Activated CD4-positive, alpha-beta T cell treated with anti-CD3 and anti-CD28 coated beads, Interleukin-2, amount 10 ng/mL, durations not matched to agents 24 days and 14 days (primary cell): ENCODE measurements at places on chromosomes 5 and 9. TPM values are rescaled to one million over a fixed set of nuclear protein-coding genes. Genes with fewer than 3 reads are reported as not detected.

GRCh38 chr5:89981878-89982773 is 427.4 kb downstream of the CETN3 start:
- H3K27ac ChIP-seq = no peak overlapping the region
- no peaks in the 10 kb centered on the region for H3K36me3 ChIP-seq
- no peak for DNase-seq
- no peaks in the 10 kb centered on the region for H3K4me1 ChIP-seq
- no peak overlapping the region for H3K4me3 ChIP-seq
- H3K27me3 ChIP-seq = no peaks in the 10 kb centered on the region

DNA sequence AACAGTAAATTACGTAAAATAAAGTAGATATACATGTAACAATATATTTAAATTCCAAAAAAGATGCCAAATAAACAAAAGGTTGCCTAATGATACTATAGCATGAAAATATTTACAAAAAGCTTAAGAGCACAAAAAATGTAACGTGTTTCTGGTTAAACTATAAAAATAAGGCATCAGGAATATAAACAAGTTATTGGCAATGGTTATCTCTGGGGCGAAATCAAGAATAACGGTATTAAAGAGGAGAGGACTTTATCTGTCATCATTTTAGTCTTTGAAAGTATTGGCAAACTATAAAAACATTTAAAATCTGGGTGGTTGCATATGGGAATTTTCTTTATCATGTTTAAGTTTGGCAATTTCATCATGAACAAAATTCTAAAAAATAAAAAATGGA is 1599.2 kb downstream of the MAT2B start:
- no peaks in the 10 kb centered on the region for H3K36me3 ChIP-seq
- no peaks in the 10 kb centered on the region for H3K4me1 ChIP-seq
- no peaks in the 10 kb centered on the region for H3K27me3 ChIP-seq
- H3K4me3 ChIP-seq = no peak overlapping the region
- no peak for DNase-seq

The FAM153A gene
- 12.8 and 13.1 TPM in 2 replicates for total RNA-seq

GRCh38 chr9:115109486-115109885 is 8.5 kb downstream of the TNC start:
- no peaks in the 10 kb centered on the region for H3K36me3 ChIP-seq
- no peak for DNase-seq
- H3K4me1 ChIP-seq = peaks cover 8% of the 10 kb centered on the region

DNA sequence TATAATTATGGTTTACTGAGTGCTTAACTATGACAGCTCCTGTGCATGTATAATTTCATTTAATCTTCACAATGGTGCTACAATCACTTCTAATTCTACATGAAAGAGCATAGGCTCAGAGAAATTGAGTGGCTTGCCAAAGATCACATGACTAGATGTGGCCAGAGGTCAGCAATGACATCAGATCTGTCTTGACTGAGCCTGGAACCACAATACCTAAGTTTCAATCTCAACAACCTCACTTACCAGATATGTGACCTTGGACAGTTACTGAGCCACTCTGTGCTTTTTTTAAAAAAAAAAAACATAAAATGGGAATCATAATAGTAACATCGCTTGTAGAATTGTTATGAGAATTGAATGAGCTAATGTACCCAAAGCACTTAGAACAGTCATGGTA is 130.7 kb downstream of the TRIM32 start:
- H3K4me1 ChIP-seq = no peaks in the 10 kb centered on the region
- no peaks in the 10 kb centered on the region for H3K27me3 ChIP-seq
- H3K36me3 ChIP-seq = no peaks in the 10 kb centered on the region
- H3K27ac ChIP-seq = no peak overlapping the region
- no peak for DNase-seq
- no peak overlapping the region for H3K4me3 ChIP-seq
